Thyroid gland (tissue), 4 donors: ENCODE measurements at places on chromosomes 16 and 17. TPM values are rescaled to one million over a fixed set of nuclear protein-coding genes. Genes with fewer than 3 reads are reported as not detected.

GRCh38 chr16:17330044-17330443 is 140.7 kb downstream of the XYLT1 start:
- H3K27me3 ChIP-seq, result no peaks in the 10 kb centered on the region
- H3K4me3 ChIP-seq, result no peak overlapping the region
- no peak for DNase-seq
- no peak overlapping the region for H3K27ac ChIP-seq
- no peaks in the 10 kb centered on the region for H3K36me3 ChIP-seq

DNA sequence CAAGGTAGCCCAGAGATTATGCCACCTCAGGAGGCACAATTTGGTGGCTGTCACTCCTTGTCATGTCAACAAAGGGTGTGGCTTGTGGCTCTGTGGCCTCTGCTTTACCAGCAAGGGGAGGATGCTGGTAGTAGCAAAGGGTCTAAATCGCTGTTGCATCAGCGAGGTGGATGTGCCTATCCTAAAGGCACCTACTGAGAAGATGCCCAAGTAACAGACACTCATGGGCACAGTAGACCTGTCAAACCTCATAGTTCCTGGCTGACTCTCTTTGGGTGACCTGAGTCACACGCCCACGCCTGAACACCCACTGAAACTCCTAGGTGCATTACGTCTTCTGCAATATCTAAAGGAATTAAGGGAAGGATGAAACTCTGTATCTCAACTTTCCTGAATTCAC is 139.5 kb downstream of the PRKCB start:
- H3K27me3 ChIP-seq, result no peaks in the 10 kb centered on the region
- no peaks in the 10 kb centered on the region for H3K4me1 ChIP-seq
- H3K4me3 ChIP-seq, result no peak overlapping the region
- no peaks in the 10 kb centered on the region for H3K36me3 ChIP-seq
- DNase-seq, result no peak

DNA sequence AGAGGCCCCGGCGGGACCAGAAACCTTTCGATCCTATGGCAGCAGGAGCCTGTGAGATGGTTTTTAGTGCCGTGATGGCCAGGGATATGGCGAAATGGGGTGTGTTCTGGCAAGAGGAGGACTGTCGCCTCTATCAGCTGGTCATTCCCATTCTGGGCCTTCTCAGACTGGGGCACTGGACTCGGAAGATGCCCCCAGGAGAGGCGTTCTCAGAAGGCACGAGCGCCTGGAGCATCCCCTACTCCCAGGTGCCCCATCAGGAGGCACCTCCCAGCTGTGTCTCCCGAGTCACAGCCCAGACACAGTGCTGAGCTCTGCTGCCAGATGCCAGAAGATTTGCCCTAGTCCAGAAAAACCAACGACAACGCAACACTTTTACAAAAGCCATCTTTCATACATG is 54.6 kb upstream of the ENDOV start:
- H3K27me3 ChIP-seq, result no peaks in the 10 kb centered on the region
- H3K27ac ChIP-seq, result no peak overlapping the region
- no peak for DNase-seq
- peaks cover 79% of the 10 kb centered on the region for H3K36me3 ChIP-seq
- H3K4me1 ChIP-seq, result no peaks in the 10 kb centered on the region

ZG16B gene
- total RNA-seq, result not detected

DNA sequence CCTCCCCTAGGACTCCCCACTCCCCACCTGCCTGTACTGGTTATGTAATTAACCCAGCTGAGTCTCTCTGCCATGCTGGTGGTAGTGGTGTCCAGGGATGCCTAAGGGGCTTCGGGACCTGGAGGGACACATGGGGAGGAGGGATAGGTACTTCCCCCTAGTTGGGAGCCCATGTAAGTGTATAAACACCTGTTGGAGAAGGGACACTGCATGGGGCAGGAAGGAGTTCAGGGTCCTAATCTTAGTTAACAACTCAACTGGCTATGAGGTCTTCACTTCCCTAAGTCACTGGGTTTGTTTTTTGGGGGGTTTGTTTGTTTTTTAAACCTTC is 1.3 kb downstream of the RASL10B start:
- H3K4me1 ChIP-seq, result peaks cover 27% of the 10 kb centered on the region
- no peak for DNase-seq
- H3K27ac ChIP-seq, result no peak overlapping the region
- H3K36me3 ChIP-seq, result no peaks in the 10 kb centered on the region
- no peak overlapping the region for H3K4me3 ChIP-seq
- no peaks in the 10 kb centered on the region for H3K27me3 ChIP-seq
